ENCODE measurements at places on chromosomes 3 and 15.

DNA sequence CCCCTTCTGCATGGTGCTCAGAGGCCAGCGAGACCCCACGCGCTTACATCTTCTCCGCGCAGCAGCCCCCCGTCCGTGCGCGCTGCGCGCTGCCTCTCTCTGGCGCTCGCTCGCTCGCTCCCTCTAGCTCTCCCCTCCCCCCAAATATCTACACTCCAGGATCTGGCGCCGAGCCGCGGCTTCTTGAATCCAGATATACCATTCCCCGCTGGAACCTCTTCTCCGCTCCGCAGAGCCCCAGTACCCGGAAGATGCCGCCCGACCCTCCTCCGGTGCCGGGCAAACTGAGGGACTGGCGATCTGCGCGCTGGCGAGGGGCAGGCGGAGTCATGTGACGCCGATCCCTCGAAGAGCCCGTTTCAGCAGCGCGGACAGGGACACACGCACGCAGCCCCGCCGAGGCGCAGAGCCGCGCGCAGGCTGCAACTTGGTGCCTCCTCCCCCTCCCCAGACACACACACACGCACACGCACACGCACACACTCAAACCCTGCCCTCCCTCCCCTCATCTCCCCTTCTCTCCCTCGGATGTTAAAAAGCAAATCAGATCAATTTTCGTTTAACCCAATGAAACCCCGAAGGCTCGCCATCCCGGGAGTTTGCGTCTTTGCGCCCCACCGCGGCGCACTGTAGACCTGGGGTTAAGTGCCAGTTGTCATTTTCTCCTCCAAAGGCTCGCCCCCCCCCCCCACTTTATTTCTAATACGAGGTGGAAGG, at the start of gene RASGRF1:
TSS of gene RASGRF1 (minus strand) at position 294 of the 717 bp plus-strand sequence. CDS start at position 12, 282 bp downstream.
- no peak for DNase-seq

DNA sequence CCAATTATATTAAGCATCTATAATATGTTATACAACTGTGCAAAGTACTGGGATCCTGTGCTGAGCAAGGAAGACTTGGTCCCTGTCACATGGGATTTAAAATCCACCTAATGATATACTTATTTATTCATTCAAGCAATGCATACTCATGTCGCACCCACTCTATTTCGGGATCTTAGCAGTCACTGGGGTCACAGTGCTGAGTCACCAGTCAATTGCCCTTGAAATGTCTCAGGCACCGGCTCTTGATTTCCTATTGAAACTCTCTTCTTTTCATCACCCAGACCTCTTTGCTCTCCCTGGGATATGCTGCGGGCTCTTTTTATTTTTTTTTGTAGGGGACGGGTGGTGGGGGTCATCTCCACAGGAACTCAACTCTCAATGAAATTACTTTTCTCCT, 194.5 kb upstream of the GAP43 start:
- no peak for DNase-seq

DNA sequence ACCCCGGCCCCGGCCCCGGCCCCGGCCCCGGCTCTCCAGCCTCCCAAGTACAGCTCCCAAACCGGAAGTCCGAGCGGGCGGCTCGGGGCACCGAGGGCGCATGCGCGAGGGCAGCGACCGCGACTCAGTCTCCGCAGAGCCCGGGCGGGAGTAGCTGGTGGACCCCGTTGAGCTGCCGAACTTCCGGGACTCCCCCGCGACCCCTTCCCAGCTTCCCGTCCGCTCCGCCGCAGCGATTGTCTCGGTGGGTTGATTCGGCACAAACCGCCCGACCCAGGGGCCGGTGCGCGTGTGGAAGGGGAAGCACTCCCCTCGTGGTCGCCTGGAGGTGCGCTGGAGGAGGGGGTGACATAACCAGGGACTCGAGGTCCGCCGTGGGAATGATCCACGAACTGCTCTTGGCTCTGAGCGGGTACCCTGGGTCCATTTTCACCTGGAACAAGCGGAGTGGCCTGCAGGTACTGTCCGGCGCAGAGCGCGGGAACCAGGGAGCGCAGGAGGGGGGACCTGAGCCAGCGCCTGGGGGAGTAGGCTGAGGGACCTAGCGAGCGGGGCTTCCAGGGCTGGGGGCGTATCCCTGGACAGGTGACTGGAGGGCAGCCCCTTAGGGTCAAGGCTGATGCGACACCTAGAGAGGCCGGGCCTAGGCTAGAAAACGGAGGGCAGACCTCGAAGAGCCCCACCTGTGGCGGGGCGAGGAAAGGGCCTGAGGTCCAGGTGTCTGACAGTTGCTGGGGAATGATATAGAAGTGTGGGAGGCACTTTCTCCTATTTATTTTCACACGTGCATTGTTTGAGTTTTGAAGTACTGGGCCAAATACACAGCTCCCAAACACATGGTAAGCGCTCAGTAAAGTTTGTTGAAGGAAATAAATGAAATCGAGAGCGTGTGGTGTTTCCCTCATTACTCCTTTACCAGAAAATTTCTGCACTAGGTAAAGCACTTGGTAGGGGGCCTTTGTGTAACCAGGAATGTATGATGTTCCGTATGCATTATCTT, at the start of the genes TUBGCP4 and ZSCAN29:
TSS of gene TUBGCP4 (plus strand) at position 127 of the 1,000 bp plus-strand sequence. CDS start at position 381, 254 bp downstream.
TSS of gene ZSCAN29 (minus strand) at position 69 of the 1,000 bp plus-strand sequence. CDS start 1,130 bp downstream, outside the sequence.
- peak; percentile 61 for DNase-seq

GRCh38 chr3:45868213-45868612, 18.1 kb upstream of the CCR9 start:
- no peak for DNase-seq

DNA sequence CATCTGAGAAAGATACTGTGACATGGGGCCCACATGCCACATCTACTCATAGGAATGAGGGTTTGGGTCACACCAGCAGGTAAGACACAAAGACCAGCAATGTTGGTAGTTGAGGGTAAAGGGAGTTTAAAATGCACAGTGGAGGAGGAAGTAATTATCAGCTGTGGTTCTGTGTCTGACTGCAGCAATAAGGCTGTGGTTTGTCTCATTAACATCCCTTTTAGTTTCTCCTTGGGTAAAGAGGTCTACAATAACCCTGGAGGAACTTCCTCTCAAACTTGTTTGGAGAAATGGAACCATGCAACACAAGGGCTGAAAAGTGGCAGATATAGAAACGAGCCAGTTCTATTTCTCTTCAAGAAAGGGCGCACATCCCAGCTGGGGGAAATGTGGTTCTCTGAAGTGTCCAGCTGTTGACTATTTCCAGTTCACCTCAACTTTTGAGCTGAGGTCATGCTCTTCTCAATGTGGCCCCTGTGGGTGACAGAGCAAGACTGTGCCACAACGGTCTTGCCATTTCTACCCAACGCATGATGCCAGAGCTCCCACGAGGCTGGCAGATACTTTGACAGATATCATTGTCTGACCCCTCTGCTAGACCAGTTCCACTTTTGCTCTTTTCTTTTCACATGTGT, 234.3 kb downstream of the SQOR start:
- DNase-seq: no peak

DNA sequence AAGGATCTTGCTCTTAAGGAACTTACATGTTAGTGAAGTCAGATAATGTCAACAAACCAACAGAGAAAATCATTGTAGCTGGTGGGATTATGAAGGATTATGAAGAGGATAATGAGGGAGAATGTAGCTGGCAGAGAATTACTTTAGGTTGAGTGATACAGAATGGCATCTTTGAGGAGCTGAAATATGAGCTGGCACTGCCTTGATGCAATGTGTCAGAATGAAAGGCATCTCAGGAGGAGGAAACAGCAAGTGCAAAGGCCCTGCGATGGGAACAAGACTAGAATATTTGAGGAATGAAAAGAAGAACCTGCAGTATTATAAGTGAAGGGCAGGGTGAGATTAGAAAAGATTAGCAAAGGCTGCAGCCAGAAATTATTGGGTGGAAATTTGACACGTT, 237.2 kb upstream of the ADAMTS9 start:
- no peak for DNase-seq

DNA sequence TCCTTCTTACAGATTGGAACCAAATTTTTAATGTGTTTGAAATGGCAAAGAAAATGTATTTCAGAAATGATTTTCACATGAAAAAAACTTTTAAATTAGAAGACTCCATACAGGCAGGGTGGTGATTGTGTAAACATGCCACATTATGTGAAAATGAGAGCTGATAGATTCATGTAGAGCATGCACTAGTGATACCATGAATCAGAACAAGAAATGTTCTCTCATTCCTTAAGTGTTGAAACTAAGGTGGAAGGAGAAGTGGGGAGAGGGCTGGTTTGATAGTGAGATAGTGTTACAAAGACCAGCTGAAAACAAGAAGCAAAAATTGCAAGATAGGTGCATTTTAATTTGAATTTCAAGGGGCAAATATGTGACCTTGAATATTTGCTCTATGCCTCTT, 100.3 kb downstream of the CCNL1 start:
- no peak for DNase-seq

DNA sequence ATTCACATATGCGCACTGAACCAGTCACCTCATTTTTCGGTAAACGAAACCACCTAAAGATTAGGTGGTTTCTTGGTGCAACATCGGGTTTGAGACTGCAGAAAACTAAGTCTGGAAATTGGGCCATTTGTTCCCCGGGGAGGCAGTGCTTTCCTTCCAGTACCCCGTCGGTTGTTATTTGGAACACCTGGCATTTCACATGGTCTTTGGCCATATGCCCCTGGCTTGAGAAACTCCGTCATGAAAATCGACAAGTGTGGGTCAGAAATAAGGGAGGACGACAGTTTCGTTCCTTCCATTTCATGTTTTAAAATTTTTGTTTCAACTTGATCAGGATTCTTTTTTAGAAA, 544 bp upstream of the GATM start:
- no peak for DNase-seq

- DNase-seq: no peak
Observed at GRCh38 chr3:157195965-157196364, 36.0 kb upstream of the CCNL1 start.

DNA sequence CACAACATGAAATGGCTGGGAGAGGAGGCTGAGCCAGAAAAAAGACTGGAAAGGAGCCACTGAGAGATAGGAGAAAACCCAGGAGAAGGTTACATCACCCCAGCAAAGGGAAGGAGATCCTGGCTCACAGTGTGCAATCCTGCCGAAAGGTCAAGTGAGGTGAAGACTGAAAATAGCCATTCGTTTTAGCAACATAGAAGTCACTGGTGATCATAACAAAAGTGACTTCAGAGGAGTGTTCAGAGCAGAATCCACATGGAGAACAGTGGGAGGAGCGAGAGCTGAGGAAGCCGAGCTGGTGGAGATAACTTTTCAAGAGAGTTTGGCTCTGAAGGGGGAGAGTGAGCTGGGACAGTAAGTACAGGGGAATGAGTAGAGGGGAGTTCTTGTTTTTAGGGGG, 5.4 kb upstream of the HEG1 start:
- no peak for DNase-seq

- DNase-seq: no peak
Observed at GRCh38 chr15:88166082-88166993, 90.2 kb downstream of the NTRK3 start.

DNA sequence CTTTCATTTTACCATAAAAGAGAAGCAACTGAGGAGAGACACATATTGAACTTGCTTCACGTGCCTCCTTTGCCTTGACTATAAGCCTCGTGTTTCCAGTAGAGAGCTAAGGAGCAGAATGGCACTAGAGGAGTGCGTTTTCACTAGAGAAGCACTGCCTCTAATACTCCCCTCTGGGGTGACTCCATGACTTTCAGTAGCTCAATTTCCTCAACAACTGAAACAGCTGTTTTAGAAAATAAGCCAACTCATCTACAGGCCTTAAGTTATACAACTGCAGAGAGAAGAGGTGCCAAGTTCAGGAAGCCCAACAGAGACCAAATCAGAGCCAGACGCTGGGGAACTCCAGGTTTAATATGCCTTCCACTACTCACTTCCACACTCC, 1.9 kb downstream of the UBP1 start:
- no peak for DNase-seq

DNA sequence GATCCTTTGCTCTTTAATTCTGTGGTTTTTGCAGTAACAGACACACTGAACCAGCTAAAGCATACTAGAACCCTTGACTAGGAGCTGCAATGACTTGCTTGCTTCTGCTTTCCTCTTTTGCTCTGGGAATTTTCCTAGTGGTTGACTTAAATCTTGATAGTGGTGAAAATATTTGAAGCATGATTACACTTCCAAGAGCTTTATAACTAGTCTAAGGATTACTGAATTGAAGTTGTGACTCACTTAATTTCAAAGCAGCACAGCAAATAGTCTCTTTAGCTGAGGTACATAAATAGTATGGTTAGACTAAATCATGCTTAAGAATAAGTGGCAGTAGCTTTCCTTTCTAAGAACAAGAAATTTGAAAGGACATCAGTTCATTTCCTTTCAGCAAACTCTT, 513.5 kb upstream of the GBE1 start:
- no peak for DNase-seq

GRCh38 chr3:111967651-111968274, 11.1 kb upstream of the ABHD10 start:
- peak; percentile 80 for DNase-seq

DNA sequence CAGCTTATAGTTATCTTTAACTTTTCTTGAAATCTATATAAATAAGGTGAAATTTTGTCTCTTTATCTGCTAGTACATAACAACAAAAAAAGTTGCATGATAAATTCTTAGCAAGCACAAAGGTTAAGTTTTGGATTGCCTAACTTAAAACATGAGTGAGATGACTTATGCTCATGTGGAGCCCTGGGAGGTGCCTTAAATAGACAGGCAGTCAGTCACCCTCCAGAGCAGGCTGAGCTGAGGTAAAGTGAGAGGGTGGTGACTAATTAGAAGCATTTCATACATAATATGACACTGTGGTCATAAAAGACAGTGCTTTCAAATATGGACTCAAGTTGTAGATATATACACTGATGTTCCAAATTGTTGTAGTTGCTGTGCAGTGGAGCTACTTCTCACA, 14.6 kb upstream of the MME start:
- no peak for DNase-seq

- no peak for DNase-seq
Observed at GRCh38 chr3:153666991-153667740, 454.0 kb upstream of the ARHGEF26 start.

GRCh38 chr15:81338170-81339007, 14.4 kb upstream of the STARD5 start:
- DNase-seq: no peak

GRCh38 chr3:135419155-135419554, 546.4 kb upstream of the PPP2R3A start:
- DNase-seq: no peak

DNA sequence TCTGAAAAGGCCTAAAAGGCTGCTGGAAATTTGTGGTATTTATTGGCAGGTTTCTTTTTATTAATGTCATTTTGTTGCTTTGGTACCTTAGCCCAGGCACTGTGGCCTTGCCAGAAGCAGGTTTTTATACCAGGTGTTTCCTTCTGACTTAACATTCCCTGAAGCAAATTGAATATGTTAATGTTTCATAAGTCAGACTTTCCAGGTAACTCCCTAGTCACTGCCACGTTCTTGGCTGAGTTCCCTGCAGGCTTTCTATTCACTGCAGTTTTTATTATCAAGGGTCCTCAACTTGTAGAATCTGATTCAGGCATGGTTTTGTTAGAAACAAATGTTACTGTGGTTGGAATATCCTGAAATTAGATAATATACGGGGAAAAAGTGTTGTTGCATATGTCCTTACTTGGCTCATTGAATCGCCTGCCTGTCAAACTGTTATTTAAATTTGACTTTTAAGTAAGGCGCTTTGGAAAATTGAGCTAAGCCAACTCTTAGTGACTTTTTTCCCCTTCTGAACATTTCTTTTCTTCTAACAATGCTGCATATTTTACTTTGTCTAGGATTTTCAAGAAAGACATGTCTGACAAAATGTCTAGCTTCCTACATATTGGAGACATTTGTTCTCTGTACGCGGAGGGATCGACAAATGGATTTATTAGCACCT, 22.9 kb downstream of the ITPR1 start:
- no peak for DNase-seq

GRCh38 chr3:51963951-51964451, 3.3 kb downstream of the PCBP4 start:
- no peak for DNase-seq

All from activated CD4-positive, alpha-beta T cell treated with anti-CD3 and anti-CD28 coated beads, Interleukin-2, amount 50 U/mL, for 1 hour (primary cell).